Mesenchymal stem cell (in vitro differentiated cells and primary cell): ENCODE measurements at places on chromosomes 1 and 21.
A peak's percentile ranks its signal among the peaks of the same experiment; 100 is the strongest.

DNA sequence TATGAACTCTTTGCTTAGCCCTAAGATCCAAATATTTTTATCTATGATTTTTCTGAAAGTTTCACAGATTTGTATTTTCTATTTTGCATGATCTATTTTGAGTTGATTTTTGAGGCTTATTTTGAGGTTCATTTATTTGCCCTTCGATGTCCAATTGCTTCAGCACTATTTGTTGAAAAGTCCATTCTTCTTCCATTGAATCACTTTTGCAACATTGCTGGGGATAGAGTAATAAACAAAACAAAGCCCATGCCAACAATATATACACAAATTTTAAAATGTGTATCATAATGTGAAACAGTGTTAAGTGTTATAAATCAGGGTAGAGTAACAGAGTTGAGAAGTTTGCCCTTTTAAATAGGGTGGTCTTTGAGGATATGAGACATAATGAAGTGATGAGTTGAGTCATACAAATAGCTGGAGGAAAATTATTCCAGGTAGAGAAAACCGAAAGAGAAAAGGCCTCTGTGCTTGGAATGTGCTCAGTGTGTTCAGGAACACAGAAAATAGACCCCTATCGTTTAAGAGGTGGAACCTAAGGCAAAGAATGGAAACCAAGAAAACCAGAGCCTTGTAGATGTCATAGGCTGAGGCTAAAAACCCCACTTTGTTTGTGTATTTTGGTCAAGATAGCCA is 172.7 kb upstream of the NR5A2 start:
- DNase-seq: no peak

- DNase-seq: no peak
These were observed 1012.4 kb downstream of the AMY1C start for GRCh38 chr1:104761961-104762570.

- no peak for DNase-seq
These were observed 22.1 kb upstream of the SPATC1L start for GRCh38 chr21:46206163-46207005.

DNA sequence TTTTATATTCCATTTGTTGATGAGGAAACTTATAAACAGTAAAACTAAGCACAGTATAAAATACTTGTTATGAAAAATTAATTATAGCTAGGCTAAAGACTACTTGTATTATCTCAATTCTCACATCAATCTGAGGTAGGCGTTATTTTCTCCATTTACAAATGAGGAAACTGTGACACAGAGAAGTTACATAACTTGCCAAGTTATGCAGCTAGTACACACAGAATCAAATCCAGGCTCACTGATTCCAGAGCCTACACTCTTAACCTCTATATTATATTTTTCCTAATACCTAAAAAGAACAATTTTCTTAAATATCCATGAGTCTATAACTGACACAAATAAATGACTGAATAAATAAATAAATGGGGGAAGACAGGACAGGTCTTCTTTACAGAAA is 11.2 kb upstream of the VPS45 start:
- no peak for DNase-seq

DNA sequence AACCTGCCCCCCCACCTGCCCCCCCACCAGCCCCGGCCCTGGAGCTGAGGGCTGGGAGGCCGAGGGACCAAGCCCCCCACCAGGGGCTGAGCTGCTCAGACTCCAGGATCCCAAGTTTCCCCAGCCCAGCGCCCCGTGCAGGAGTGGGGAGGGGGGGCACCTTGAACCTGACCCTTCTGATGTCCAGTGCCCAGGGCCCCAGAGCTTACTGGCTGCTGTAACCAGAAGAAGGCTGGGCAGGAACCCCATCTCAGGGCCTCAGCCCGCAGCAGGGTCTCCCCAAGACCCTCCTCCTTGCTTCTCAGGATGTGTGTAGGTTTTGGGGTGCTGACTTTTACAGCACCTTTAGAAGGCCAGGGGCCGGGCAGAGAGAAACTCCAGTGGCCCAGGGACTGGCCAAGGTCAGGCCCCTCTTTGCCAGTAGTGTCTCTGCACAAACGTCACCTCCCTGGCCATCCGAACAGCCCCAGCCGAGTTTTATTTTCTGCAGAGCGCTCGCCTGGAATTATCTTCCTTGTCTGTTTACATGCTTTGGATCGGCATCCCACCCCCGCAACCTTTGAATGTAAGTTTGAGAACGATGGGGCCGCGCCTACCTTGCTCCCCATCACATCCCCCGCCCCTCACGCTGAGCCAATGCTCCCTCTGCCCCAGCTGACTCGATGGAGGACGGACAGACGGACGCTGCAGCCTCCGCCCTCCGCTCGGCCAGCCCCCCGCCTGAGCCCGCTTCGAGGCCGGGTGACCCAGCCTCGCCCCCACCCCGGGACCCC is 70.1 kb upstream of the CASZ1 start:
- DNase-seq: peak; percentile 22

DNA sequence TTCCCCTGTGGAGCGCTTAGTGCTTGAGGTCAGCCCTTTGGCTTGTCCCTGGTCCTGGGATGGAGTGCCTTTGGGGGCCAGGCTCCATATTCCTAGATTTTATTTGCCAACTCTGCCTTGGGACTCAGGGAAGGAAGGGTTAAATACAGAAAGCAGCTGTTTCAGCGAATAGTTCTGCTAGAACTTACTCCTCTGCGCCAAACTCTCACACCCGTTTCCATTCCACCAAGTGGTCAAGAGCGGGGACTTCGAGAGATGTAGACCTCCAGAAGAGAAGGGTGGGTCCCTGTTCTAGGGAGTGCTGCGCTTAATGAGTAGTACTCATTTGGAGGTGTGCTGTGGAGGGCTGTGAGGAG is 704 bp upstream of the TOMM40L start:
- DNase-seq: no peak

GRCh38 chr1:25587290-25587689 is 29.3 kb upstream of the MAN1C1 start:
- no peak for DNase-seq

- peak; percentile 25 for DNase-seq
These were observed 356.3 kb upstream of the B3GALT2 start for GRCh38 chr1:193542690-193543089.

DNA sequence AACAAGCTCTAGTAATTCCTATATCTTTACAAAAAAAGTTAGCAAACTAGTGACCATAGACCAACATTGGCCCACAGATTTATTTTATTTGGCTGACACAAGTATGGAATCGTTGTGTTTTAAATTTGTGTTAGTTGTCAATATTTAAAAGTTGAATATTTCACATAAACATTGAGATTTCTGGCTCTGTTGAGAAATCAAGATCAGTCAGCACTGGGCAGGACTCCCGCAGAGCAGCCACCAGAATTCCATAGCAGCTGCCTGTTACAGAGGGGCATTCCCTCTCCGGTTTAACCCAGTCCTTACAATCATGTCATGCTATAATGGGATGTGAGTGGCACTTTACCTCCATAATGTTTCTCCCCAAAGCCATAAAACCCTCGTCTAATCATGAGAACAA is 79.2 kb upstream of the NRIP1 start:
- no peak for DNase-seq

DNA sequence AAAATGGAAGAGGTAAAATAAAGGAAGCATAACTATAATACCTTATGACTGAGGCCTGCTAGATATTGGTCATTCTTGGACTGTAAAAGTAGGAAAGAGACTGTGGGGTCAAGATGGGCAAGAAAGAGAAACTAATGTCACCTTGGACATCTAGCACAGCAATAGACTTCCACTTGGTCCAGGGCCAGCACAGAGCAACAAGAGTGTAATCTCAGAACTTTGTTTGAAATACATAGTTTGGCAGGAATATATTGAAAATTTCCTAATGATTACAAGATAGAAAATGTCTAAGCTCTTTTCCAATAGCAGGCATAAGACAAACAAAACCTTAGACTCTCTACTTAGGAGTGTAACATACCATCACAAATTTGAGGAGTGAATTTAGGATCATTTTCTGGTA is 4.6 kb downstream of the LRRC8C start:
- DNase-seq: no peak

DNA sequence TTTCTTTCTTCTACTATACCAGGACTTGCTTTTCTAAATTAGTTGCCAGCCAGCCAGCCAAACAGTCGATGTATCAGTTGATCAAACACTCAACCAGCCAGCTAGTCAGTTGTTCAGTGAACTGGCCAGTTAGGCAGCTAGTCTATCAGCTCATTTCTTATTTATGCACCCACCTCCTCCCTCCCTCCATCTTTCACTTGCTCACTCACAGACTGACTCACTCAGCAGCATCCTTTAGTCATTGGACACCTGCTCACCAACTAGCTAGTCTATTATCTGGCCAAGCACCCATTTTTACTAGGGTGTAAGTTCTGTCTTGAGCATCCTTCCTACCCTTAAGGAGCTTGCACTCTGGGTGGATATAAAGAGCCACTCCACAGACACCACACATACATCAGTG is 5.9 kb upstream of the SPRR4 start:
- DNase-seq: no peak

DNA sequence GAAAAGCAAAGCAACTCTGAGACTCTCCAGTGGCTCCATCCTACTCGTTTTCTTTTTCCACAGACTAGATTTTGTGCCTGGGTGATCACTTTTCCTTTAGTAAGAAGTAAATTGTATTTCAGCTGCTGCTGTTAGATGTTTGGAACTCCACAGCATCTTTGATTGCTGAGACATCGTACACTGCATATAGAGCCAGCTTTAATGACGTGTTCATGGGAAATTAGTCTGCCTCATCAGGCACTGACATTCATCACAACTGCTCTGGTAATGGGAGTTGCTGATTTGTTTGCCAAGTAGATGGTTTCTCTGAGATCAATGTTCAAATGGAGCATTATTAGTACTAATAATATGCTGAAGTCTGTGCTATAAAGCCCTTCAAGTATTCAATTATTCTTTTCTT is 573.8 kb upstream of the NR5A2 start:
- DNase-seq: no peak

GRCh38 chr1:150964164-150964489 is 10.5 kb downstream of the CERS2 start:
- no peak for DNase-seq

DNA sequence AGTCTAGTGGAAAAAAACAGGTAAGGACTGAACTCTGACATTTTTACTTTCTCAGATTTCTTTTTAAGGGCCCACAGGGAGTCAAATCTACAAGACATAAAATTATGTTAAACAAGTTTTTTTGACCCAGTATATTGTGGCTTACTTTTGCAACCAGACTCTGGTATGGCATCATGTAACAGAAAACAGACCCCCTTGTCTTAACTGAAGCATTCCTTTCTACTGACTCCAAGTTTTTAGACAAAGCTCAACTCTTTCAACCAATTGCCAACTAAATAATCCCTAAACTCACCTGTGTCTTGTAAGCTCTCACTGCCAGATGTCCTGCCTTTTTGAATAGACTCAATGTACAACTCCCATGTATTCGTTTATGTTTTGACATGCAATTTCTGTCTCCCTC is 64.3 kb downstream of the FASLG start:
- peak; percentile 47 for DNase-seq

DNA sequence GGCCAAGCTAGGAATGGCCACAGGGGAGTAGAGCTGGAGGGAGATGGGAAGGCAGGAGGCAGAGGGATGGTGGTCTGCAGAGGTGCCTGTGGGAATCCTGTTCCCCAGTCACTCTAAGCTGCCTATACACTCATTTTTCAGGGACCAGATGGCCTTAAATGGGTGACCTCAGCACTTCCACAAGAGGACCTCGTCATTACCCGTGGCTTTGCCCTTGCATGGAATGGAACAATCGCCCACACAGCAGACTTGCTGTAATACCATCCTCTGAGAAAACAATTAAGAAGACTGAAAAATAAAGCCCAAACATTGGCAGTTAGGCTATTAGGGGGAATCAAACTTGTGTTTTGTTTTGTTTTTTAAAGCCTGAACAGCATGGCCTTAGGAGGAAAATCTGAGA is 12.9 kb upstream of the TNN start:
- DNase-seq: no peak

GRCh38 chr1:175963740-175964139 is 220.3 kb upstream of the TNR start:
- no peak for DNase-seq

DNA sequence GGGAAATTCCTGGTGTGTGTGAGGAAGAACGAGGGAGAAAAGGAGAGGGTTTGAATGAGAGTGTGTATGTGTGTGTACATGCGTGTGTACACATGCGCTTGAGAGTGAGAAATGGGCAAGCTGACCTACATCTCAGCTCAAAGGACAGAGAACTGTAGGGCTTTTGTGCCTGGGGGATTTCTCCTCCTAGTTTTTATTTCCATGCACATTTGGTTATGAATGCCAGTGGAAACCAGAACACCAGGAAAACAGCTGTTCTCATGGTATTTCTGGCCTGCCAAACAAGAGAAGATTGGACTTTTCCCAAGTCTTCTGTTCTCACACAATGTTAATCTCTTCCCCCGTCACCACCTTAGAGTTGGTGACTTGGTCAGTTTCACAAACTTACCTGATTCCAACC is 45.2 kb downstream of the SLC44A3 start:
- peak; percentile 85 for DNase-seq

- DNase-seq: no peak
These were observed 70.8 kb upstream of the HSD17B7 start for GRCh38 chr1:162719678-162720077.
